ENCODE measurements at places on chromosomes 5 and 9.

GRCh38 chr5:122673343-122673742 is 101.5 kb upstream of the SNX2 start:
- DNase-seq: no peak

GRCh38 chr5:88679638-88680037 is 203.3 kb downstream of the MEF2C start:
- no peak for DNase-seq

GRCh38 chr5:152061095-152061494 is 136.4 kb upstream of the GLRA1 start:
- no peak for DNase-seq

DNA sequence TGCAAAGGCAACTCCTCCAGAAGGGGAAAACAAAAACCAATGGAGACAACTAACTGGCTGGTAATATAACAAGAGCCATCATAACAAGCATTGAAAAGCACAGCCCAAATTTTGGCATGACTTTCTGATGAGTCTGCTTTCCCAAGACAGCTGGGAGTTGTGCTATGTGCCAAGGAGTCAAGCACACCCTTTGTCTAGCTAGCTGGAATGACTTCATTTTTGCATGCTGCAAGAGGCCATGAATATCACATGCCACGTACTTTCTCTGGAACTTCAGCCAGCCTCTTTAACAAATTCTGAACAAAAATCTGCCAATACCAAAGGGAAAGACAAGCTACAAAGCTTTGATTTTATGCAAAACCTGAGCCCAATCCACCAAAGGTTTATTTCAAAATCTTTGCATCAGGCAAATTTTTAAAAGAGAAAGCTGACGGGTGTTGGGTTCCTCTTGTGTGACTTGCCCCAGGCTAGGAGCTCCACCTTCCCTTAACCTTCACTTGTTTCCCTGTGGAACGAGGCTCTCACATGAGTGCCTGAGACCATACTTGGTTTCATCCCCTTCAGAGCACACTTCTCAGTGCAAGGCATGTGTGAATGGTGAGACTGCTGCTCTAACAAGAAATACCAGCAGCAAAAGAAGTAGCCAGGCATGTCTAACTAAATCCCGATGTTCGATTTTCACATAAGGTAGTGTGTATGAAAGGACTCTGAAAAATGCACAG is 47.3 kb downstream of the S1PR3 start:
- DNase-seq: no peak

DNA sequence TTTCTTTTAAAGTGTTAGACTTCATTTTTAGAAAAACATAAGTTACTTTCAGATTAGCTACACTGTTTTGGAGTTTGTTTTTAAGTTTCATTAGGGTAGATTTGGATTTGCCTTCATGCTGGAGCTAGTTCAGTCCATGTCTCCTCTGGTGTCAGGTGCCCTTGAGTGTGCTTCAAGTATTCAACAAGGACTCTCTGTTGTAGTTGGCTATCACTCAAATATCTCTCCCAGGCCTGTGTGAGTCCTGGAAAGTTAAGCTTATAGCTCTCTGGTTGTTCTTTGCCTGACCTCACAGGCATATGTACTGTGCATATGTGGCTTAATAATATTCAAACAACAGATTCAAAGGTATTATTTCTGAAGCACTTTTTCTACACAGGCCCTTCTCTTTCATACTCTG is 45.4 kb downstream of the PTBP3 start:
- no peak for DNase-seq

- DNase-seq: no peak
Observed at GRCh38 chr5:24644761-24645160, at the start of gene CDH10. TSS of gene CDH10 (minus strand) at chr5:24644978. CDS start at chr5:24593490, 51,488 bp downstream.

GRCh38 chr9:35257986-35258659 is 96.3 kb downstream of the UNC13B start:
- no peak for DNase-seq

GRCh38 chr5:105530716-105531261 is 1968.2 kb upstream of the NUDT12 start:
- DNase-seq: no peak

- no peak for DNase-seq
Observed at GRCh38 chr5:158521995-158522394, 577.7 kb downstream of the EBF1 start.

DNA sequence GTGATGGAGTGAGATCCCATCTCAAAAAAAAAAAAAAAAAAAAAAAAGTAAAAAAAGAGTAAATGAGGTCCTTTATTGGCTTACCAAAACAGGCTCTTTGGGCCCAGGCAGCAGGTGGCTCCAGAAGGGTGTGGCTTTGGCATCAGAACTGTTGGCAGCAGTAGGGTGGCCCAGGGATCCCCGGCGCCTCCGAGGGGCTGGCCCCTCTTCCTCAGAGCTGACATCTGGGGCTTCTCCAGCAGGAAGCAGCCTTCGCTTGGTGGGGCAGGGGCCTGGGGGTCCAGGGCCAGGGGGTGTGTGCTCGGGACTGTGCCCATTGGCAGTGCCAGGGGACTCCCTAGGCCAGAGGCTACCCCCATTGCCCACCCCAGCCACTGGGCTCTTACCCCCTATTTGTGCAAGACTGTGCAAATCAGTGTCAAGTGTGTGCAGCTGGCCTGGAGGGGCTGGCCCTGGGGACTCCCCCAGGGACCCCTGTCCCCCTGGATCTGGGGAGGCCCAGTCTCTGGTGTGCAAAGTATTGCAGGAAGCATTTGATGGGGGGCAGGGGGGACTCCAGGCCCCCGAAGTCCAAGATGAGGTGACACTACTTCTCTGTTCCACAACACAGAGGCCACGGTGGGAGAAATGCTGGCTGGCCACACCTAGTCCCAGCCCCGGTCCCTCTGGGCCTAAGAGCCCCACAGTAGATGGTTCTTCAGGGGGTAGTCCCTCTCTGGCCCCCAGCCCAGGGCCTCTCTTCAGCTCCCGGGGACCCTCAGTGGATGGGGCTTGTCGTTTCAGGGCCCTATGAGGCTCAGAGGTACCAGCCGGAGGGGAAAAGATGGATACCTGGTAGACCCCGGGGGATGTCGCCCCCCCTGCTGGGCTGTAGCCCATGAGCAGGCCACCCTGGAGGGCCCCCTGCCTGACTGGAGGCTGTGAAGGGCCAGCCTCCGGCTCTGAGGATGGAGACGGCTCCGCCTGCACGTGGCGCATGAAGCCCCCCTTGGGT is 4.7 kb upstream of the STOML2 start:
- no peak for DNase-seq

GRCh38 chr5:157050050-157050449 is 8.9 kb downstream of the HAVCR1 start:
- no peak for DNase-seq

DNA sequence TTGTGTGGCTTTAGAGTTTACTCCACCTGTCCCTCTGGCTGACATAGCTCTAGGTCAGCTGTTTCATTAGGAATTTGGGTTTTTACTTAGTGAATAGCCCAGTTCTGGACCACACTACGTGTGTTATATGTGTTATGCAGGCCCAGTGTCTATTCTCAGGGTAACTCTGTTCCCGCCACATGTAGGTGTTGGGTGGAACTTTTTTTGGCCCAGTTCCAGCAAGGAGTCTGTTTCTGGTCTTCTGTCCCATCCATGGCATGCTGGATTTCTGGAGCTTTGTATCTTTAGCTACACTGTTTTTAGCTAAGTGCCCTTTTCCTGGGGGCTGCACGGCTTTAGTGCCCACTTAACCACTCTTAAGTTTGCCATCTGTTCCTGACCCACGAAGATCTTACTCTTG is 15.5 kb downstream of the RMI1 start:
- DNase-seq: no peak

DNA sequence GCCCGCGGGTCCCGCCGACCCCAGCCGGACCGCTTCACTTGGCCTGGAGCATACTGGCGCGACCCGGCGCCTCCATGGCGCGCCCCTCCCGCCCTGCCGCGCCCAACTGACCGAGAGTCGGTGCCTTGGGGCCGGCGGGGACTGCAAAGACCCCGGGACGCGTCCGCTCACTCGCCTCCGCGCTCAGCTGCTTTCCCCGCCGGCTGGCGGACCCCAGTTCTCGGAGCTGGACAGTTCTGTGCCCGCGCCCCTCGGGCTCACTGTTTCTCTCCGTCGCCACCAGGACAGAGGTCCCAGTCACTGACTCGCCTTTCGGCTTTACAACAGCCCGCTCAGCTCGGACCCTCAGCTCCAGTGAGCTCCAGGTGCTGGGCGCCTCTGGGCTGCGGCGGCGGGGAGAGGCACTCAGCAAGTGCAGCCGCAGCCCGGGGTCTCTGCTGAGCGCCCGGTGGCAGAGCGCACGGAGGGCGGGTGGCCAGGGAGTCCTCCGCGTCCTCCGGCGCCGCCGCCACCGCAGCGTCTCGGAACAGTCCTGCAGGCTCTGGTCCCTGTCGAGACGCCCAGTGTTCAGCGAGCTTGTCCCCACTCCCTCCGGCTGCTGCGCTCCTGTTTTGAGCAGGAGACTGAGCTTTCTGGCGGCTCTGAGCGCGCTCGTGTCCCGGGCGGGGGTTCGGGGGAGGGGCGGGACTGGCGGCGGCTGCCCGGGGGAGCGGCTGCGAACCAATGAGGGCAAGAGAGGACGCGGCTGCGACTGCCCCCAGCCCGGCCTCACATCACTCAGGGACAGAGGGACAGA is at the start of gene SMIM32:
TSS of gene SMIM32 (minus strand) at position 637 of the 796 bp plus-strand sequence. CDS start 638 bp downstream, outside the sequence.
- no peak for DNase-seq

DNA sequence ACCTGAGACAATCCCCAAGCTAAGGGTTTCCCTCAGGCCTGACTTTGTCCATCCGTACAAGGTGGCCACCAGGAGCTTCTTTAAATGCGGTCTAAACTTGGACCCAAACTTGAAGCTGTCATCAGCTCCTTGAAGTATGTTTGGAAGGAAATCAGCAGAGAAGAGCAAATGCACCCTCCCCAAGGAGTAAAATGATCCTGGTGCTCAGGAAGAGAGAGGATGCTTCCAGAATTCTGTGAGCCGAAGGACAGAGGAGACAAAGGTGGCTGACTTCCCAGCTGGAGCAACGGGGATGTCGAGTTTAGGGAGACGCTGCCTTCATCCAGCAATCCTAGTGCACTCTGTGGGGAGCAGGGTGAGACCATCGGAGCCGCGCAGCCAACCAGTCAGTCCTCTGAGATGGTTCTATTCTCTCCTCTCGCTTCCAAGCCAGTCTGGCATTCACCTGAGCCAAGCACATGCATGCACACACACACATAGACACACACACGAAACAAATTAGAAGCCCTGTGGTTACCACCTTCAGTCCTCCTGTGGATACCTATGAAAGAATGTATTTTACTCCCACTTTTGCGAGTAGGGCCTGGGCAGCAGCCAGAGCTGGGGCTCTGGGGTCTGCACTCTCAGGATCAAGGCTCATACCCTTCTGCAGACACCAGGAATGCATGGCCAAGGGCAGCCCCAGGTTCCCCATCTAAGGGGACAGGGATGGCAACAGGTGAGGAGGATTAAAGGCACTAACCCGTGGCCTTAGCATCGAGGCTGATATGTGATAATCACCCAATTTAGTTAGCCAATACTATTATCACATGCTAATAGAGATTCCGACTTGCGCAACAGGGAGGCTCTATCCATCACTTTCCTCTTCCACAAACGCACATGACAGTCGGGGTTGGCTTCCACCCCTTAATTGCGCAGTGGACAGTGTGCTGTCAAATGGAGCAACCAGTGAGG is 75.8 kb downstream of the GTF3C4 start:
- DNase-seq: no peak

- no peak for DNase-seq
Observed at GRCh38 chr9:3989915-3990314, 310.0 kb downstream of the GLIS3 start.

GRCh38 chr5:152004095-152004494 is 79.4 kb upstream of the GLRA1 start:
- no peak for DNase-seq

DNA sequence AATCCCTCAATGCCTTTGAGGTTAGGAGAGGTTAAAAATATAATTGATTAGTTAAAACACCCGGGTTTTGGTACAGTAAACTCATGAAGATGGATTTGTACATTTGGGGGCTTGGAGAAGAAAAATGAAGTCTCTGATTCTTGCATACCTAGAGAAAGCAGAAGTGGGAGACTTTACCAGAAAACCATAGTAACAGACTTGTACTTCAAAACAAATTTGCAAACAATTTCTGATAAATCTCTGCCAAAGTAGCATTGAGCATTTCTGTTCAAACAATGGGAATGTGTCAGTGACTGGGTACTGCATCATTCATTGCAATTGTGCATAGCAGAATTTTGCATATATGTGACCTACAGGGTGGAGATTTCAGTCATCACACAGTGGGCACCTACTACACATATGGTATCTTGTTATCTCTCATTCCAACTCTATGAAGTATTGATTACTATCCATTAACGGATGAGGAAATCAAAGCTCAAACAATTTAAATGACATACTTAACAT is 256.9 kb downstream of the PLK2 start:
- DNase-seq: no peak

GRCh38 chr5:52924456-52924855 is 64.7 kb upstream of the ITGA2 start:
- DNase-seq: no peak

DNA sequence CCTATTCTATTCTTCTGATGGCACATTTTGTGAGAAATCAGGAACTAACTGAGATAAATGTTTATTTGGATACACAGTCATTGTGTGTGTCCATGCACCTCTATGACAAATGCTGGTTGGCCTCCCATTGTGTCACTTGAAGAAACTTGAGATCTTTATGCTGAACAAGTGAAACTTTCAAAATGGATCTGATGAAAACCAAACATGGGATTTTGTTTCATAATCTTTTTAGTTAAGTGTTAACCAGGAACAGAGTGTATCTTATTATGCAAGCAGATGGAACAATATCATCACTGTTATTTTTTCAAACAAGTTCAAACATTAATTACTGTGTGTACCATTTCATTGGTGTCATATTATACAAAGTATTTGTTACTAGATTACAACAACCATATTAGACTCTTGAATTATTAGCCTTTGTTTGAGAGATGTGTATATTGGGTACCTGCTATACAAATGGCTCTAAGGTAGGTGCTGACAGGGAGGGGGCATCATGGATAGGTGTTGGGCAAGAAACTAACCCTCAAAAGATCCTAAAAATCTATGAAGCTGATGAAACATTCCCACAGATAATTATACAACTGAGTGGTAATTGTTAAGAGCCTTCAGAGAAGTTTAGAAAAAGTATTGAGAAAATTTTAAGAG is 159.8 kb downstream of the PALM2AKAP2 start:
- DNase-seq: no peak

GRCh38 chr5:92527311-92528078 is 1053.5 kb downstream of the NR2F1-AS1 start:
- no peak for DNase-seq

GRCh38 chr5:2160811-2161210 is 278.1 kb upstream of the IRX4 start:
- DNase-seq: no peak

- no peak for DNase-seq
Observed at GRCh38 chr9:81823672-81824554, 104.3 kb upstream of the SPATA31D4 start.

Data from stimulated activated CD8-positive, alpha-beta memory T cell treated with anti-CD3 and anti-CD28 coated beads, Interleukin-7, amount 100 ng/mL, for 1 hour (primary cell).